ENCODE measurements at places on chromosomes 12 and 14.

DNA sequence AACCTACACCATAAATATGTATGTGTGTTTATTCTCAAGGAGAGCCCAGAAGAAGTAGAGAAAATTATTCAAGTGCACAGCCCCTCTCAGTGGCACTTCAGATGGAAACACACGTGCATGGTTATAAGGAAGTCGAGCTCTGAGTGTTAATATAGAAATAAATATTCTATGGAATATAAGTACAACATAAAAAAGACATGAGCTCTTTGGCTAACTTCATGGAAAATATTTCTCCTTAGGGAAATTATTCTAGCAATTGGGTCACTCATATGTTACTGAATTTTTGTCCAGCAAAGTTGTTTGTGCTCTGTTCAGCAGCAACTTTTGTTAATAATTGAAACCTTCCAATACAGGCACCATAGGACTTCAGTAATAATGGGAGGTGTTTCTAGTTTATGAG is 939.0 kb downstream of the LRFN5 start:
- DNase-seq, result no peak

DNA sequence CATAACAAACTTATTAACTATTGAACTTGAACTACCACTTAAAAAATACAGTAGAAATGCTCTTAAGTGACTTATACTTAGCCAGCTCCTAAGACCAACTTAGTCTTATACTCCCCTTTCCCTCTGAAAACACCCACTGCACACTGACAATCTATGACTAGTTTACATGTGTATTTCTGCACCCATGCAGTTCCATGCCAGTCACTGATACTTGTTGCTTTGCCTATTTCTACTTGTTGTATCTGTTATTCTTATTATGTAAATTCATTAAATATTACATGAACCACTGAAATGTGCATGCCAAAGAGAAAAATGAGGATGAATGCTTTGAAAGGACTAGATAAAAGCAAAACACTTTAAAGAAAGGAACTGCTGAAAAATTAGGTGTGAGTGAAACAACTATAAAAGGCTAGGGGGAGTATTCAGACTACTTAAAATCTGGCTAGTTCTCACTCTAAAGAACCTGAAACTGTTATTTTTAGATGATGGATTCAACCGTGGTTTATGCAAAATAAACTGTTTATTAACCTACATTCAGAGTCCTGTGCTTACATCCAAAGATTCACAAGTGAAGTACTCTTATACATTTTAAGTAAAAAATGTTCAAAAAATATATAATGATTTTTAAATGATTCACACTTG is 74.7 kb downstream of the RPS6KA5 start:
- DNase-seq, result no peak

- no peak for DNase-seq
Measured at GRCh38 chr14:48125654-48126053, 450.2 kb upstream of the MDGA2 start.

- DNase-seq, result no peak
Measured at GRCh38 chr12:94525951-94526350, 66.3 kb upstream of the CEP83 start.

- DNase-seq, result no peak
Measured at GRCh38 chr12:13011098-13011497, 11.0 kb upstream of the HEBP1 start.

All from urothelium cell line (cell line).